ENCODE measurements at places on chromosomes 13 and 19.

GRCh38 chr13:113288880-113289279 is 8.2 kb upstream of the LAMP1 start:
- no peak for DNase-seq

GRCh38 chr13:30026909-30027308 is 176.5 kb upstream of the UBL3 start:
- DNase-seq: no peak

- no peak for DNase-seq
These were observed 34.0 kb downstream of the ITM2B start for GRCh38 chr13:48266701-48267639.

GRCh38 chr13:108797354-108797753 is 167.9 kb downstream of the MYO16 start:
- no peak for DNase-seq

GRCh38 chr13:26861941-26862340 is 101.4 kb upstream of the GPR12 start:
- DNase-seq: no peak

GRCh38 chr19:2733930-2734588 is 5.8 kb downstream of the SLC39A3 start:
- DNase-seq: no peak

DNA sequence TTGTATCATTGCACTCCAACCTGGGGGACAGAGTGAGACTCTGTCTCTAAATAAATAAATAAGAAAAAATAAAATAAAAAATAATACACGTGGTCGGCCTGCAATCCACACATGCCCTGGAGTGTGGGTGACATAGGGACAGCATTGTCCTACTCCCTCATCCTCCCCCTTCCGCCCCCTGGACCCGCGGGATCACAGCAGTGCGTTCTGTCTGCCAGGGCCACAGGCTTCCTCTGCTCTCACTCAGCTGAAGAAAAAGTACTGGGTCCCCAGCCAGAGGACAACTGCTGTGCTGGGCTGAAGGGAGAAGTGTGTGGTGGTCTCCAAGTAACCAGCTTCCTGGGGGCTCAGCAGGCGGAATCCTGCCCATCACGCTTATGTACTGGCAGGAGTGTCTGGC is 6.3 kb downstream of the BCAT2 start:
- DNase-seq: no peak

DNA sequence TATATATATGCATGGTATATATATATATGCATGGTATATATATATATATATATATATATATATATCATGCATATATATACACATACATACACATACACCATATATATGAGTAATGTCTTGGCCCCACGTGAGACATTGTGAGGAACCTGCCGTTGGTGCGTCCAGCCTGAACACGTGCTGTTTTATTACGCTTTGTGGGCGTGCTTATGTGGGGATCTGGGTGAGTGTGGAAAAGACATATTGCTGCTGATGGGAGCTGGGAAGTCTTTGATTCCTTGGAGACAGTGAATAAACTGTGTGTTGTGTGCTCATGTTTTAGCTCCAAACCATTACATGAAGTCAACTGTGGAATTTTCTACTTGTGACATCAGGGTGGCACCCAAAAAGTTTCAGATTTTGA is 28.9 kb downstream of the KCTD15 start:
- DNase-seq: no peak

GRCh38 chr19:18173572-18174288 is at the start of gene IFI30:
TSS of gene IFI30 (plus strand) at chr19:18173813. CDS start at chr19:18173842, 29 bp downstream.
- DNase-seq: no peak

DNA sequence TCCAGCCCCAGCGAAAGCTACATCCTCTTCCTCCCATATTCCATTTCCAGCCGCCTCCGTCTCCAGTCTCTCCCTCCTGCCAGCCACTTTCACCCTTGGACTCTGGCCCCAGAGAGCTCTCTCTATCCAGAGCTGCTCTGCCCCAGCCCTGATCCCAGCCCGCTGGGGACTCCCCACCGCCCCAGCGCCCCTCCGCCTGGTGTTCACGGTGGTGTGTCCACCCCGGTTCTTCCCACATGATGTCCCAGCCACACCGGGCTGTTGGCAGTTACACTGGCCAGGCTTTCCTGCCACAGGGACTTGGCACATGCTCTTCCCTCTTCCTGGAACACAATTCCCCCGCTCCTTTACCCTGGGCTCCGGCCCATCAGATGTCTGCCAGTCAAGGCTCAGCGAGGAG is 11.3 kb upstream of the EMC10 start:
- DNase-seq: no peak

- DNase-seq: no peak
These were observed 46.5 kb downstream of the TNFSF13B start for GRCh38 chr13:108315991-108316390.

- DNase-seq: no peak
These were observed 24.8 kb downstream of the N4BP2L1 start for GRCh38 chr13:32403108-32403507.

DNA sequence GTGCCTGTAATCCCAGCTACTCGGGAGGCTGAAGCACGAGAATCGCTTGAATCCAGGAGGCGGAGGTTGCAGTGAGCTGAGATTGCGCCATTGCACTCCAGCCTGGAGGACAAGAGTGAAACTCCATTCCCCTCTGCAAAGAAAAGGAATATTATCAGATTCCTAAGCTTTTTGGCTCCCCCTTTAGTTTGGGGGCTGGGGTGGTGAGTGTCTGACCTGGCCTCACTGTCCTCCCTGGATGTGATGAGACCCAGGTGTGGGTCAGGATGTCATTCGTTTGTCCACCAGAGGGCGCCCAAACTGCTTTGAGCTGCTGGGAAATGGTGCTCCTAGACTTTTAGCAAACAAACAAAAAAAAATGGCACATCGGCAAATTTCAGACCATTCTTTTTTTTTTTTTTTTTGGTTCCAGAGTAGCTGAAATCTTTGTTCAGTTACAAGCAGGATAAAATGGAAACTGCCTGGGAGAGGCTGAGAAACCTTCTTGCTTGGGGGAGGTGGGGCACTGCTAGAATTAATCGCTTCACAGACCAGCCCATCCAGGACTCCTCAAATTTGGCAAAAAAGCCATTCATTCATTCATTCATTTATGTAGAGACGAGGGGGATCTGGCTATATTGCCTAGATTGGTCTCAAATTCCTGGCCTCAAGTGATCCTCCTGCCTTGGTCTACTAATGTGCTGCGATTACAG is 29.4 kb downstream of the SPC24 start:
- DNase-seq: no peak
